ENCODE measurements at places on chromosomes 16 and 17. TPM values are rescaled to one million over a fixed set of nuclear protein-coding genes. Genes with fewer than 3 reads are reported as not detected.

Gene STAT5A
- total RNA-seq, result 5.2 TPM

Gene OTOP2
- not detected for total RNA-seq

Gene CD300H
- total RNA-seq, result not detected

GRCh38 chr17:43562679-43563599, 16.8 kb upstream of the ETV4 start:
- no peak for DNase-seq

GRCh38 chr16:11379420-11379819, 34.2 kb downstream of the RMI2 start:
- peak; percentile 88 for DNase-seq

Gene TMIGD1
- total RNA-seq, result not detected

DNA sequence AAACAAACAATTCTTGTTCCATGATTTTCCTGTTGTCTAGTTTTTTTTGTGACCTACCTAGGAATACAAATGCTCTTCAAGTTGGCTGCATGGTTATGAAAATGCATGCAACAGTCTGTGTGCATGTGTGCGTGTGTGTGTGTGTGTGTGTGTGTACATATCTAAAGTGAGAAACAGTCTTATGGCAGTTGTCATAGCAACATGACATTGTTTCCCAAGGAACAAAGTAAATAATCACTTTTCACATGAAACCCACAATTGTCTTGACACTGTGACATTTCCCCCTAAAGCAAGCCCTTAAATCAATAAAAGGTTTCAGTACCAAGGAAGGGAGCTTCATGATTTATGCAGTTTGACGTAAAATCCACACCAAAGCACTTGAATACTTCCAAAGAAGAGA, 758.4 kb downstream of the CDH8 start:
- no peak for DNase-seq

DNA sequence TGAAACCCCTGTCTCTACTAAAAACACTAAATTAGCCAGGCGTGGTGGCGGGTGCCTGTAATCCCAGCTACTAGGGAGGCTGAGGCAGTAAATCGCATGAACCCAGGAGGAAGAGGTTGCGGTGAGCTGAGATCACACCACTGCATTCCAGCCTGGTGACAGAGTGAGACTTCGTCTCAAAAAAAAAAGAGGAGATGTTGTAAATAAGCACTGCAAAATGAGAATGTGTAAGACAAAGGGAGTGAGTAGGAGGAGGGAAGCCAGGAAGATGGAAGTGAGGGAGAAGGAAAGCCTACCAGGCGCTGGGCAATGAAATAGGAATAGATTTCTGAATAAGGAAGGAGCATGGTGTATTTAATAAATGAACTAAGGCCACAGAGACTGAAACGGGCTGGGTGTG, 8.7 kb upstream of the PRPF8 start:
- peak; percentile 37 for DNase-seq

DNA sequence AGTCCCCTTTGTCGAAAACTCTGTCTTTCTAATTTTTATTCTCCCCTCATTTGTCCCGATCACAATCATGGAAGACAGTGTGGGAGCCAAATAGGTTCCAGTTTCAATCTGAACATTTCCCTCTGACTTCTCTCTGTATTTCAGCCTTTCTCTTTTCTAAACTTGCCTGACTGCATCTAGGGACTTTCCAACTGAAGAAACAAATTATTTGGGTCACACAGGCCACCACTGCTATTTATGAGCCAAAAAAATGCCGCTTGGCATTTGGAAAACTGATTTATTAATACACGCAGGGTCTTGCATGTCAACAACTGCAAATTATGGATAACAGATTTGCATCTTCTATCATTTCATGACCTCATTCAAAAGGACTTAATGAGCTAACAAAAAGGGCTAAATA, 55.2 kb upstream of the ELAC2 start:
- no peak for DNase-seq

Gene CLEC3A
- not detected for total RNA-seq

DNA sequence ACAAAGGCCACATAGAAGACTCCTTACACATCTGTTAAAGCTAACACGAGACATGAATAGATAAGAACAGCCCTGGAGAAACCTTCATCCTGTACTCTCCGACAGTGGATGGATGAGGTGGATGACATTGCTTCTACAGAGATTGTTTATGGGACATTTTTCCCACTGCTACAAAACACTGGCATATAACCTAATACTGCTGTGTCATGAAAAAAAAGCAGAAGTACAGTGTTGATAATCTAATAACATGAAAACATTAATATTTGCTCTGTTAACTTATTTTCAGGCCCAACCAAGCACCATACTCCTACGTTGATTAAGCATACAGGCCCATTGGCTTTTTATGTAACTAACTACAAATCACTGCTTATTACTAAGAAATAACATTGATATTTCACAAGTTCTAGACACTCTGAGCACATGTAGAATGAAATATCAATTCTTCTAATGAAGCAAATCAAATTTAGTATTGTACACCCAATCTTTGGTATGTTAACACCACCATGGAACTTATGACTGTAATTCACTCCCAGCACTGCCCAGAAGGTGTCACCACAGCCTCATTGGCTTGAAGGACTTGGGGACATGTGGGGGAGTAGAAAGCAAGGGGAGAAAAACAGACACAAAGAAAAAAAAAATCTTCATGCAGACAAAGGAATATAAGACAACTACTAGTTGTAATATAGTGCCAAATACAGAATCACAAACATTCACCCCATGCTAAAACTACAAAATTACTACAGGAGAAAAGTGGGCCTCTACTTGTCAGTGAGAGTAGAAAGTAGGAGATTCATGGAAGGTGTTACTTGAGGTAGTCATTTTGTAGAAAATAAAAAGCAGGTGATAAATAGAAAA, 330.0 kb upstream of the PMFBP1 start:
- DNase-seq, result peak; percentile 72

All from M059J (cell line).